ENCODE measurements at places on chromosomes 4 and X.

DNA sequence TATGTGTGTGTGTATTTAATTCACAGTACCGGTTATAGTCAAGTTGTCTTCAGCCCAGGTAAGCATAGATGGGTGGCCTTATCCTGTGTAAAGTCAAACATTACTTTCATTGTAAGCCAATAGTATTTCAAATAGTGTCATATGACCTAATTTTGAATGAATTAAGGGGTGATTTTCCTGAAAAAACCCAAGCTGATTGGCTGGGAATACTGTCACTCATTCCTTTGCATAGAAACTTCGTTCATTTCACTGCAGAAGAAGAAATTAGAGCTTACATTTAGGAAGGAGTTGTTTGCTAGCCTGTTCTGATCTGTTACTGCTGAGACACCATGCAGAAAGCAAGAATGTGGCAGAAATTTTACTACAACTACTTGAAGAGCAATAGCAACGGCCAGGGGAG is 45.4 kb downstream of the SMARCAD1 start:
- DNase-seq: no peak

- no peak for DNase-seq
Observed at GRCh38 chrX:131917588-131917987, 105.5 kb upstream of the STK26 start.

DNA sequence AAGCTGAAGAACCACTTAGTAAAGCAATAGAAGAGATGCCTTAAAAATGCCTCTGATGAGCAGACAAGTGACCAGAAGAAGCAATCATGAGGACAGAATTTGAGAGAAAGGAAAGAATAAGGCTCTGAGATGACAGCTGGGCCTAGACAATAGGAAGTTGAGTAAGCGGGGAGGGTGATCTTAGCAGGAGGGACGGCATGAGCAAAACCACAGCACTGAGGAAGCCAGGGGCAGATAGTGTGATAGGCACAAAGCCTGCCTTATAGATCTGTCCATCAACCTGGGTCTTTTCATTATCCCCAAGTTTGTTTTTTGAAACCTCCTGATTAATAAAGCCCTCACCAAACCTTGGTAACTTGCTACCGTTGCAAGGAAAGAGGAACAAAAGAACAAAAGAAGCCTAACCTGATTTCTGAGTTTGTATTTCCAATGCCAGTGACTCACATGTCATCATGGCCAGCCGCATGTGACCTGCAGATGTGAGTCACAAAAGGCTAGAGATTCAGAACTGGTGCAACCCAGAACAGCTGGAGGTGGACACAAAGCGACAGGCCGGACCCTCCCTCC is 55.7 kb upstream of the PPARGC1A start:
- no peak for DNase-seq

- no peak for DNase-seq
Observed at GRCh38 chrX:48278958-48279357, 23.8 kb downstream of the SSX1 start.

- no peak for DNase-seq
Observed at GRCh38 chr4:151199319-151200190, 77.4 kb upstream of the PRSS48 start.

- DNase-seq: no peak
Observed at GRCh38 chr4:71476240-71476639, 137.4 kb downstream of the SLC4A4 start.

DNA sequence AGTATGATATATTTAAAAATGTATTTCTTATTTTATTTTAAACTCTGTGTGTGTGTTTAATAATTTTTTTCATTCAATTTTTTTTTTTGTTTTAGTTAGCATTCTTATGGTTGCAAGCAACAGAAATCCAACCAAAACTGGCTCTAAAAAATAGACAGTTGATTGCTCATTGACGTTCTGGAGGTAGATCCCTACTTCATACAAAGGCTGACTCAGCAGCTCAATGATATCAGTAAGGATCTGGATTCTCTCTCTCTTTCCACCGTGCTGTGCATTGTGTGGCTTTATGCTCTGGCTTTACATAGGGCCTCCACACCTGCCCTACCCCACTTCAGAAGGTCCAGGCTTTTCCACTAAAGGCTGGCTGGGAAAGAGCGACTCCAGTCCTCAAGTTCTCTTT is 117.8 kb downstream of the UCHL1 start:
- no peak for DNase-seq

- DNase-seq: no peak
Observed at GRCh38 chr4:67926485-67926884, 36.8 kb downstream of the TMPRSS11A start.

- DNase-seq: no peak
Observed at GRCh38 chr4:122831515-122832196, 5.0 kb downstream of the FGF2 start.

- no peak for DNase-seq
Observed at GRCh38 chr4:6239486-6239885, 30.2 kb upstream of the WFS1 start.

DNA sequence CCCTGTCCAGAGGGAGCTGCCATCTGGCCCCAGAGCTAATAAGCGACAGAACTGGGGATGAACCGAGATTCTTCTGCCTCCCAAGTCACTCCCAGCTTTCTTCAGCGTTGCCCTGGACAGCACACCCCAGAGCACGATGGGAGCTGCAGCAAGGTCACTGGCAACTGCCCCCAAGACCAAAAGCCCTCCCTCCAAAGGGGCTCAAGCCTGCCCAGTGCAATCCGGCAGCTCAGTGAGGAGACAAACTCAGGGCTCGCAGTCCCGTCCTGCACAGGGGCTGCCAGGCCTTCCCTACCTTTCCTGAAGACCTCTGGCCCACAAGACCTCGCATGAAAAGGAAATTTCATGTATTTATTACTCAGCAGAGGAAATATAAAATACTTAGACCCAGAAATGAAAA is 174.8 kb downstream of the BCOR start:
- DNase-seq: no peak

DNA sequence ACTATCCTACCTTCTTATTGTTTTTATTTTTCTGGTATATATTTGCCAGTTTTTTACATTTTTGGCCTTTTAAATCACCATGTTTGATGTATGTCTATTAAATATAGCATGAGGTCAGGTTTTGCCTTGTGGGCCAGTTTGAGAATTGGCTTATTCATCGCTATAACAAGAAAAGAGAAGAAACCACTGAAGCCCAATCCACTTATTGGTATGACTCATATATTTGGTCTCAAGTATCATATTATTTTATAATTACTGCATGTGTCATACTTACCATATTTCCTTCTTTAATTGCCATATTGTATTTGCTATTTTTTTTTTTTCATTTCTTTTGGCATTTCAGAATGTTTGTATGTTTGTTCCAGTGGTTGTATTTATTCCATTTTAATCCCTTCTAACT is 99.3 kb downstream of the IRF2 start:
- no peak for DNase-seq

GRCh38 chr4:127604949-127605709 is 27.6 kb upstream of the INTU start:
- no peak for DNase-seq

GRCh38 chrX:125378770-125379169 is 59.1 kb downstream of the TEX13C start:
- no peak for DNase-seq

DNA sequence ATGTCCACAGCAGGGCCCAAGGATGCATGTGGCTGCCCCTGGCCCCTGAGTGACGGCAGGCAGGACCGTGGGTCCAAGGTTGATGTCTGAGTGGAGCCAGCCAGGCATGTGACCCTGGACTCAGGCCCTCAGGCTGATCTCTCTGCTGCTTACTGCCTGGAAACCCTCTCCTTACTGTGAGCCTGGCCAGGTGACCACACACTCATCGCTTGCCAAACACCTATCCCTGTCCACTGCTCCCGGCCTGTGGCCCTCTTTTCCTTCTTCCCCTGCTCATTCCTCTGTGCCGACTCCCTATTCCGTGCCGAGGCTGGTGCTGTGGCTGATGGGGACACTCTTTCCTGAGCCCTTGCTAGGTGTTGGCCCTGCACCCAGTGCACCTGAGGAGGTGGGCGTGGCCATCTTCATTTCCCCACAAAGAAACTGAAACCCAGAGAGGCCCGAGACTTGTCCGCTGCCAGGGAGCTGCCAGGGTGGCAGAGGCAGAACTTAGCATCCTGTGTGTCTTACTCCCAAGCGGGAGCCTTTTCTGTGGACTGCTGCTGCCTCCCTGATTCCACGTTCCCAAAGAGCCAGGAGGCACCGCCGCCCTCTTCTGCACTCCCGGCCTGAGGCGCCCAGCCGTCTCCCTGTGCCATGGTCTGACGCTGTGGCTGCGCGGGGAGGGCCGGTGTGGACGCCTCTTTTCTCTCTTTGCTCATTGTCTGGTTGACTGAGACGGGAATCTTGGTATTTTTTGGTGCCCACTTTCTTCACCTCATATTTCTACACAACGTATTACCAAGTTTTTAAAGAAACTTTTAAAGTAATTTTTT is 11.2 kb upstream of the RNF4 start:
- no peak for DNase-seq

DNA sequence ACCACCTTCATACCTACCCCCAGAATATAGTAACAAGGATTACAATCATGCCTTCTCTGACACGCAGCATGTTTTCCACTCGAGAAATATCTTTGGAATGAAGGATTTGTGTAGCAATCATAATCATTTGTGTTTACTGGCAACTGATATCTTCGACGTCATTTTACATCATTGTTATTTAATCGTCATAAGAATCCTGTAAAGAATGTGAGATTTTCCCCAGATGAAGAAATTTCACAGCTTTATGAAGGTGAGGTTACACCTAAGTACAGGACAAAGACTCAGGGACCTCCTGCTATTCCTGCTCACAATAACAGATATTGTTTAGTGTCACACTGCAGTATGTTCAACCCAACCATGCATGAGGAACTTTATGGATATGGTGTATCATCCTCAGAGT is 198.2 kb upstream of the LDB2 start:
- DNase-seq: no peak

DNA sequence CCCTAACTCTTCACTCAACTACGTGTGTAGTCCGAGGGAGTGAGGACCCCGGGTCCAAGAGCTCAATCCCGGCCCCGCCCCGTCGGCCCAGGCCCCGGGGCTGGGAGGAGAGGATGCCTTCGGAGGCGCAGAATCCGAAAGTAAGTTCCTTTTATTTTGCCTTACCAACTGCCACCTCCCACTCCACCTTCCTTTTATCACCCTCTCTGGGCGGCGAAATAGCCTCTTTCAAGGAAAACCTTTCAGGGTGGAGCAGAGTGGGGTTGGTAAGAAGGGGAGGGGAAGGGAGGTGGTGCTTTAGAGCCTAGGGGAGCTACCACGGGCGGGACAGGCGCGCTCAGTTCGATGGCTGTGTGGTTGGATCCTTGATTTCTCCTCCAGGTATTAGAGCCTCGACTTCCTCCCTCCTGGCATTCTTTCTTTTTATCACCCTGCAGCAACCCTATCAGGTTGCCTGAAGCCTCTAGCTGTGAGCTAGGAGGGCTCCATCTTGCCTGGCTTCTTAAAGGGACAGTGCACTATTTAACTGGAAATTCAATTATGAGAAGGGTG is 191.2 kb downstream of the RRAGB start:
- DNase-seq: no peak

- no peak for DNase-seq
Observed at GRCh38 chr4:94365304-94365703, 22.7 kb upstream of the HPGDS start.

GRCh38 chr4:87497159-87497558 is 32.0 kb downstream of the SPARCL1 start:
- DNase-seq: no peak

- no peak for DNase-seq
Observed at GRCh38 chr4:81436096-81436495, 35.6 kb downstream of the RASGEF1B start.

- DNase-seq: no peak
Observed at GRCh38 chrX:46599051-46599560, 25.5 kb downstream of the CHST7 start.

GRCh38 chrX:65586491-65586890 is 51.9 kb upstream of the LAS1L start:
- DNase-seq: no peak

DNA sequence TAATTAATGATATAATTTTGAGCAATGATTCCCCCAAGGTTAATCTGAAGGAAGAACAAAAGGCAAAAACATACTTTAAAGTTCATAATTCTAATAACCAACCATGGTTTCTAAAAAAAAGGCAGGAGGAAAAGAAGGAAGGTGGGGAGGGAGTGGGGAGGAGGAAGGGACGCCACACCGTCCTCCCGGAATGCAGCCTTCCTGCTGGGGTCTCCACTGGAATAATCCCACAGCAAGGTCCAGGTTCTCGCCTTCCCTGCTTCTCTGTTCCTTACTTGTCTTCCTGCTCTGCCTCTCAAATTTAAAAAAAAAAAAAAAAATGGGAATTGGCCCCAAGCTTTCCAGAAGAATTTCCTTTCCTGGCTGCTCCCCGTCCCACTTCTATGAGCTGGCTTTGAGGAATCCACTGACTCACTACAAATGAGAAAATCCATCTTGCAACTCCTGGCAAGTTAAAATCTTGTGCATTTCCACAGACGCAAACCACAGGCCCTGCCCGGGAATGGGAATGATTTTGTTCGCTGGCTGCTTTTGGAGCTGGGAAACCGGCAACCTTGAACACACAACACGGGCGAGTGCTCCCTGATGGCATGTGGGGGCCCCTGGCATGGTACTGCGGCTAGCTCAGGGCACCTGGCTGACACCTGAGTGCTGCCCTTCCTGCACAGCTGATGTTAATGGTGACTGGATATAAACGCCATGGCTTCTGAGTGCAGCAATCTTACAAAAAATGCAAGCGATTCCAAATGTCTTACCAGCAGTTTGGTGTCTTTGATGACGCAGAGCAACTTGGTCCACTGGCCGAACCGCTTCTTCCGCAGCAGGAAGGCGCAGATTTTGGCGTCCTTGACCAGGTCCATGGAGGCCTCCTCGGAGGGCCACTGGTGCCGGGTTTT is 97.0 kb downstream of the AFAP1 start:
- DNase-seq: no peak

- DNase-seq: no peak
Observed at GRCh38 chr4:169655401-169655800, 35.0 kb downstream of the CLCN3 start.

DNA sequence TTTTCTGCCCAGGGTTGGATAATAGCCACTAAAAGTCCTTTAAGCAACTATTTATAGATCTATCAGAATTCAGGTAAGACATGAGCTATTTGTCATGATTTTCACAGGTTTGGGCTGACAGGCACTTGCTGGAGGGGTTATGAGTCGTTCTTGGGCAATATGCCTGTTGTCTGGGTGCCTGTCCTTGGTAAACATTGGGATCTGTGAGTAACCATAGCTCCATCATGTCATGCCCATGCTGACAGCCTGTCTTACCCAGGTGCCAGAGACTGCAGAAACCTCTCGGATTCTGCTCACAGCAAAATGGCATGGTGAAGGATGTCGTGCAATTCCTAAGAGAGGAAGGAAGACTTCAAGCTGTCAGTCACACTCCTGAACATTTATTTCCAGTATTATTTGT is 116.0 kb upstream of the PUDP start:
- no peak for DNase-seq

GRCh38 chr4:17515445-17516407 is 761 bp downstream of the CLRN2 start:
- no peak for DNase-seq

- no peak for DNase-seq
Observed at GRCh38 chr4:108834835-108835384, 72.1 kb upstream of the ETNPPL start.

DNA sequence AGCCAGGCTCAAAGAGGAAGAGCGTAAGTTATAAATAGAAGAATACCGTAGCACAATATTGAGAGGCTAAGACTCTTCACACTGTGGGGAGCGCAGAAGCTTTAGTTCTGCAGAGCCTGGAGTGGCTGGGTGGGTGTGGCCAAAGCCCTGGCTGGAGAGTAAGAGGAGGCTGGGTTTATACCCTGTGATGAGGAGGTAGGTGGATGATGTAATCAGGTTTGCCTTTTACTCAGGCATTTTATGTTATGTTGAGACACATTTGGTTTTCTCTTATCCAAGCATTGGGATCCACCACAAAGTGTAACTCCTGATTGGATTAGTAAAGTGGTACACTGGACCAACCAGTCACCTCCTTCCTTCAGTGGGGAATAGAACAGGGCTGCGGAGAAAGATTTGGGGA is 13.9 kb downstream of the CDS1 start:
- no peak for DNase-seq

Data from stimulated activated CD4-positive, alpha-beta T cell treated with anti-CD3 and anti-CD28 coated beads, Interleukin-1b, Interleukin-23, amount 100 ng/mL, for 1 hour (primary cell).